ENCODE measurements at places on chromosomes 12 and 14.
A peak's percentile ranks its signal among the peaks of the same experiment; 100 is the strongest.

DNA sequence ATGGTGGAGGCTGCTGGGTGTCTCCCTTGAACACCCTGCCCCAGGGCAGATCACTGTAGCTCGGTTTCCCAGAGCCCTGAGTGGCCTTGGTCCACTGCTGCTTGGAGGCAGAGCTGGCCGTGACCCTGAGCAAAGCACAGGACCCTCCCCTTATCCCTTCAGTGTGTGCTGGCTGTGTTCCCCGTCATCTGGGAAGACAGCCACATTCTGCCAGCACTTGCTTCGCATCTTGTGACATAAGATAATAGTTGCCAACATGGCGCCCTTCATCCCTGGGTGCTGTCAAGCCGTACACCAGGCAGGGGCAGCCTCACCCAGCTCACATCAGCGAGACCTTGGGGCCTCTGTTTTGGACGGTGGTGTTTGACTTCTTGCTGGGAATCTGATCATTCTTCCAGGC, 12.1 kb upstream of the ALDH2 start:
- no peak for DNase-seq

DNA sequence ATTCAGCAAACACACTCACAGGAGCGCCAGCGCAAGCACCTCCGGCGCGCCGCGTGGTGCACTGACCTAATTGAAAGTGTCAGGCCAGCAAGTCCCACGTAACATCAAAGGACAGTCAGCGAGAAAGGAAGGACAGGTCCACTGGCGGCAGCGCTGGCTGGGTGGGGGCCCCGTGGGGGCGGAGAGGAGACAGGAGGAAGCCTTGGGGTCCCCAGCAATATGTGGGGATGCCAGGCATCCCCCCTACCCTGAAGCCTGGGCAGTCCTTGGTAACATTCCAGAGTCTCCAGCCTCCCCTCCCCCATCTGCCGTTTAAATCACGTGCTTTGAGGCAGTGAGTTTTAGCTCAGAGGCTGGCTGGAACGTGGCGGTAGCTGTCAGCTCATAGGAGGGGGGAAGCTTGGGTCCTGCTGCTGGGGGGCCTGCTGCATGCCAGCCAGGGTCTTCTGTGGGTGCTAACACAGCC, 159.2 kb downstream of the CALM1 start:
- peak; percentile 53 for DNase-seq

- DNase-seq, result no peak
Measured at GRCh38 chr12:72790273-72790672, 518.1 kb downstream of the TRHDE start.

GRCh38 chr12:132603240-132604150, 6.9 kb downstream of the LRCOL1 start:
- DNase-seq, result no peak

DNA sequence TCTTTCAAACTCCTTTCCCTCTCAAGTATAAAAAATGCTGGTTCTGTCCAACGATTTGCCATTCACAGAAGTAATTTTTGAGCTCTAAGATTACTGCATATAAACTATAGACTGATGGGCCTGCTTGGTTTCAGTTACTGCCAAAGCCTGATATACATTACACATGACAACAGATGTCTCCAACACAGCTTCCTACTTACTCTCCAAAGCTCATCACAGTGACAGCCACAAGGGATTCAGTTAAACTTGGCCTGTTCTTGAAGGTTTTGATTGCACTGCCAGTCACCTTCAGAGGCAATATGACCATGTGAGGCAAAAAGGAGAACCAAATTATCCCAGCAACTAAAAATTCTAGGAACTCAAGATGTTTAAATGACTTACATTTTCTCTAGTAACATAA, 30.1 kb downstream of the STXBP6 start:
- DNase-seq, result no peak

DNA sequence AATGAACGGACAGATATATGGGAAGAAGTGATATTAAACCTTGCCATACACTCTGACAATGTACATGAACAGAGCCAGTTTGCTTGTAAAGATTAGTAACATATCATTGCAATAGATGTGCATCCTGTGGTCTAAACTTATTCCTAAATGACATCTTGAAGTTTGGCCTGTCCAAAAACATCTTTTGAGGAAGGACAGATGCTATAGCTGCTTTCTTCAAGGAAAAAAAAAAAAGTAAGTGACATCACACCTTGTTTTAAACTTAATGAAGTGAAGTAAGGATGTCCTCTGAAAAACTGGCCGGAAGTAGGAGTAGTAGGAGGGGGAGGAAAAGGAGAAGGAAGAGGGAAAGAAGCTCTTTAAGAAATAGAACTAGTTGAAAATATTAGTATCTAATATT, 132.8 kb downstream of the RAD51B start:
- no peak for DNase-seq

DNA sequence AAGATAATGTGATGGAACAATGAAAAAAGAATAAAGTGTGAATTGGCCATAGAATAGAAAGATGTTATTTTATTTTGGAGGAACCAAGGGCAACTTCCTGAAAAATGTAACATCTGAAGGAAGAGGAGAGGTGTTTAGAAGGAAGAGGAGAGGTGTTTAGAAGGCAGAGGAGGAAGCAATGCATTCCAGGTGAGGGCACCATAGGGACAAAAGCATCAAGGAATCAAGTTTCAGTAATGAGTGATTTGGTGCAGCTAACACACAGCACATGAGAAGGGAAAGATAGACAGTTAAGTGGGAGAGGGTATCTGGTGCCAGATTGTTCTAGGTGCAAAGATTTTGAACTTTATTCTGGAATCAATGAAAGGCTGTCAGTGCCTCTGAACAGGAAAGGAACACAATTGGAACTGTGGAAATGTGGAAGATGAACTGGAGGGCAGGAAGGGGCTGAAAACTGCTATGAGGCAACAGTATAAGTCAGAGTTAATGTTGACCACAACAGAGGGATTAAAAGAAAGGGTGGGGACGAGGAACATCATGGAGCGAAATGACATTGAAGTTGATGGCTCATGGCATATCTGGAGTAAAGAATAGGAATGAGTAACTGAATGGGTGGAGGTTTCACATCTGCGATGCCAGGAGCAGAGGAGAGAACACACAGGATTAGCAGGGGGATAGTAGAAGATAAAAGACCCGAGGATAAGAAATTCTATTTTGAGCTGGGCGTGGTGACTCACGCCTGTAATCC, 326.6 kb downstream of the LRIG3 start:
- no peak for DNase-seq

GRCh38 chr12:123478762-123479161, 20.8 kb downstream of the SNRNP35 start:
- DNase-seq, result peak; percentile 85

DNA sequence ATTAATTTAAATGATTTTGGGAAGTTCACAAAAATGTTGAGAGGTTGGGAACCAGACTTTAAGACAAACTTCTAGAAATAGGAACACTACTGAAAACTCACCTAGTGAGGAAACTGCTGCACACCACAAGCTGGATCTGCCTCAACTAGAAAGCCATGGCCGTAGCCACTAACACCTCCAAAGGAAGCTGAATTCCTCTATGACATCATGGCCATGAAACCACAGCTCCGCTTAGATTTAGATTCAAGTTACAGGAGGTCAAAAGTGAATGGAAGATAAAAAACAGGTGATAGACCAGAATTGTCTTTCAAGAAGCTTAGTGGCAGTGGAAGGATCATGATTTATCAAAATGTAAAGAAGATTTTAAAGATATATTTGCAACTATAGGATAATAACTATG, 208.8 kb upstream of the ALG10 start:
- no peak for DNase-seq

DNA sequence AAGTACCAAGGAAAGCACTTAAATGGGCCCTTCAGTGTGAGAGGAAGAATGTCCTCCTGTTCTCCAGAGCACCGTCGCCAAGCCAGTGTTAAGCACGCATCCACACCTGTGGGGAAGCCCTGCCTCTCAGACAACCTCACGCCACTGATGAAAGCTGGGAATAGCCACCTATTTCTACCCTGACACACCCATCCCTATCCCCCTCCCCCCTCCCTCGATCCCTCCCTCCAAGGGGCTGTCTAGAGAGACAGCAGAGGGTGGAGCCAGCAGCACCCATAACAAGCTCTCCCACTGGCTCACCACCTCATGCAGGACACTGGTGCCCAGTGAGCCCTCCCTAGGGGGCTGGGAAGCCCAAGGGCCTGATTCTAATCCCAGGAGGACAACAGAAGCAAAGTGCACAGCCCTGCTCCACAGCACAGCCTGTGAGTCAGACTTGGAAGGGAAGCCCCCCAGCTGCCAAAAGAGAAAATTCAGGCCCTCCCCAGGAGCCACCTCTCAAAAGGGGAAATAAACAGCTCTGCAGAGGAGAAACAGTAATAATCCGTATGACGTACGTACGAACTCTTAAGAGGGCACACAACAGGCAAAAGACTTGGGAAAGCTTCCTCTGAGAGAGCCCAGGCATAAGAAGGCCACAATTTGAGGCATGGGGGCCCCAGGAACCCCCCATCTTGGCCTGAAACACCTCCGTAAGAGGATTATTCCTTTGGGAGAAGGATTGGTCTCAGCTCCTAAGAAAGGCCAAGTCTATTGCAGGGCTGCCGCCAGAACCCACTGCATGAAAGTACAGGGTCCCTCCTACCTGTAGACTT, 7.8 kb downstream of the PITPNM2 start:
- DNase-seq, result no peak

DNA sequence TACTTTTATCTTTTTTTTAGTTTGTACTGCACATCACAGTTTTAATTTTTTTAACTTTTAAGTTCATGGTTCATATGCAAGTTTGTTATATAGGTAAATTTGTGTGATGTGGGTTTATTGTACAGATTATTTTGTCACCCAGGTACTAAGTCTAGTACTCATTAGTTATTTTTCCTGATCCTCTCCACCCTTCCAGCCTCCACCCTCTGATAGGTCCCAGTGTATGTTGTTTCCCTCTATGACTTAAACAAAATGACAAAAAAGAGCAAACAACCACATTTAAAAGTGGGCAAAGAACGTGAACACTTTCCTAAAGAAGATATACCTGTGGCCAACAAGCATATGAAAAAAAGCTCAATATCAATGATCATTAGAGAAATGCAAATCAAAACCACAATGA, 63.7 kb downstream of the GARIN6 start:
- DNase-seq, result no peak

DNA sequence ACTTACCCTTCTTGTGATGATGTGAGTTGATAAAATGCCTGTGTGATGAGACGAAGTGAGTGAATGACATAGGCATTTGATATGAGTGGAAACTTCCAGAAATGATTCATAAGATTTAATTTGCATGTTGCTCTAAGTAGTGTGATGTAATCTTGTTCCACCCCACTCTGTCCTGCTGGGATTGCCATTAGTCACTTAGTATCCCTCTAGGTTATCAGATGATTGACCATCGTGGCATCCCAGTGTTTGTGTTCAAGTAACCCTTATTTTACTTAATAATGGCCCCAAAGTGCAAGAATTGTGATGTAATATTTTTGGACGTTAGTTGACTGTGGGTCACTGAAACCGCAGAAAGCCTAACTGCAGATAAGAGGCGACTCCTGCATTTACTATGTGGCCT, 214.4 kb upstream of the DIO2 start:
- DNase-seq, result no peak

DNA sequence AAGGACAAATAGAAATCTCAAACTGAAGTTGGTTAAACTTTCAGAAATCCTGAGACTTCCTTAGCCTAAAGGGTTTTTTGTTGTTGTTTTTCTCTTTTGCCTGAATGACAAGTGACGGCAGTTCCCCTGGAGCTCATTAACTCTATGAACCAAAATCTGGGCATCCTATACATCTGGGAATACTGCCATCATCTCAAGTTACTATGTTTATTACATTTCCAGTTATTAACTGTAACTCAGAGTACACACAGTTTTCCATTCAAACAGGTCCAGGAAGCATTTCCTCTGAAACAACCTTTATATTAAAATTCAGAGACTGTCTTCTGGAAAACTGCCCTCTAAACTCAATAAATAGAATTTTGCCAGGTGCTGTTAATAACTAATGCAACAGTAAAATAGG, 55.6 kb upstream of the CDKL1 start:
- DNase-seq, result no peak

GRCh38 chr12:13835652-13836051, 145.8 kb downstream of the GRIN2B start:
- peak; percentile 57 for DNase-seq

GRCh38 chr12:47881826-47882427, 22.9 kb downstream of the VDR start:
- DNase-seq, result no peak

- DNase-seq, result no peak
Measured at GRCh38 chr12:89864411-89864810, 155.8 kb upstream of the ATP2B1 start.

- DNase-seq, result no peak
Measured at GRCh38 chr12:56718149-56718548, 7.0 kb downstream of the NACA start.

GRCh38 chr14:84375235-84375634, 1154.7 kb upstream of the FLRT2 start:
- DNase-seq, result no peak

- DNase-seq, result no peak
Measured at GRCh38 chr12:59890896-59891579, 295.2 kb downstream of the SLC16A7 start.

DNA sequence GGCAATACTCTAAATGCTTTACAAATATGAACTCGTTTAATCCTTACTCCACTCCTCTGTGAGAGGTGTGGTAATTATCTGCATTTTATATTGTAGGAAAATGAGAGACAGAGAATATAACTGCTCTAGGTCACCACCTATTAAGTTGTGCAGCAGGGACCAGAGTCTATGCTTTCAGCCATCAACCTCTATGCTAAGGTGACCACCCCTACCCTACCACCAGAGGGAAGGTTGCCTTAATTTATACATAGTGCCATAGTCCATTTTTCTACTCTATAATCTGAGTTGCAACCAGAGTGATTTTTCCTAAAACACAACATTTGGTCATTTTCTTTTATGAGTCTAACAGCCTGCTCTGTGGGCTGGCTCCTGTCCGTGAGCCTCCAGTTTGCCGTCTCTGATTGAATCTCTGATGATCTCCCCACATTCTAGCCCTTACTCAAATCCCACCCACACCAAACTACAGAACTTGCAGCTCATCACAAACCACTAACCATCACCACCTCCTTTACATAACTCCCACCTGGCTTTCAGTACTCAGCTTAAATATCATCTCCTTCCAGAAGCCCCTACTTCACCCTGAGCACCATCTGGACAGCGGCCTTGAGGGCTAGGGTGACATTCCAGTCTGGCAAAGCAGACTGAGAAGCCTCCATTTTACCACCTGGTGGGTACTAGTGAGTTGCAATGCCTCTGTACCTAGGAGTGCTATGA, 126.6 kb downstream of the PPM1H start:
- no peak for DNase-seq

DNA sequence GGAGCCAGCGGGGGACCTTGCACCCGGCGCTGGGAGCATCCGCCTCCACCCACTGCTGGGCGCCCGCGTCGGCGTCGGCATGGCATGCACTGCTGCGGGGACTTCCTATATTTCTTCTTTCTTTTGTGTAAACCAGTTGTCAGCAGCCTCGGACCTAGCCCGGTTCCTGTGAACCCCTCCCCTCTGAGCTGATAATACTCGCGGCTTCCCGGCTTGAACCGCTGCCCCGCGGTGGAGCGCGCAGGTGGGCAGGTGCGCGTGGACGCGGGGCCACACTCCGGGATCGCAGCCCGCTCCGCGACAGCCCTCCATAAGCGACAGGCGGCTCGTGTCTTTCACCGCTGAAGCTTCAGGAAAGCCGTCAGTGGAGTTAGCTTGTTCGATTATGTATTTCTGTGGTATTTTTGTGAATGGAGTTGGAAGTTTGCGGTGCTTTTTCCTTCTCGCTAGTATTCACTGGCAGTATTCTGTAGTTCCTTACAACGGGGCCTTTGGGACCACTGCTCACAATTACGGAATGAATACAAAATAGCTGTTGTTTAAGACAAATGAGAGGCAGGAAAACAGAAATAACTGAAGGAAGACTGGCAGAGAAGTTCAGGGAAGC, 870 bp downstream of the BMAL2 start:
- no peak for DNase-seq

GRCh38 chr14:100369019-100369418, 45.9 kb downstream of the SLC25A47 start:
- no peak for DNase-seq

Measured in dorsolateral prefrontal cortex (tissue), 122 donors.